H1 (cell line): ENCODE measurements at places on chromosomes 1 and 21. TPM values are rescaled to one million over a fixed set of nuclear protein-coding genes. Genes with fewer than 3 reads are reported as not detected.

TFF3 gene
- 1.7 TPM in 1 of 2 replicates, not detected in the other for total RNA-seq

DNA sequence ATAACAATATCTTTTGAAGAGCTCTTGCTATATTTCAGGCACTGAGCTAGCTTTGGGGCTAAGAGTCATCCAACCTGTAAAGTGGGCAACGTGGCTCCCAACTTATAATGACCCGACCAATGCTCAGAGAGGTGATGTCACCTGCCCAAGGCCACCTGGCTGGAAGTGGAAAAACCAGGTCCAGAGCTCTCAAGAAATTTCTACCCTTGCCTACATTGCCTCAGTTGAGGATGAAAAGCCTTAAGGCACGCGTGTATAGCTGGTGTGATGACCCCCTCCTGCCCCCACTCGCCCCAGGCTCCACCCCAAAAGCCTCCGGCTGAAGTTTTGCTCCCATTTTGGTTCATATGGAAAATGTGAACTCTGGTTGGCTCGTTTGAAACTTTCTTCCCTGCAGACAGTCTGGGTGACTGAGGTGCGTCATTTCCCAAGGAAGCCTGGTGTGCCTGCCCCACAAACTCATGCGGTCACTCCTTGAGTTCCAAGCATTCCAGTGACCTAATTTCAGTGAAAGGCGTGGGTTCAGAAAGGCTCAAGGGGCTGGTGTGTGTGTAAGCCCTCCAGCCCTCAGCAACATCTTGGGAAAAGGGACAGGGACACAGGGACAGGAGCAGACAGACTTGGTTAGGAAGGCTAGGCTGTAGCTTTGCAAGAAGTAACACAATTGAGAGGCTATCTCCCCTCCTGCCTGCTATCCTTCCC, 20.5 kb downstream of the HTR1D start:
- no peaks in the 10 kb centered on the region for H3K4me1 ChIP-seq
- DNase-seq, result no peak
- no peaks in the 10 kb centered on the region; the same call in 1 of the 2 replicates for H3K36me3 ChIP-seq
- no peaks in the 10 kb centered on the region for H3K27me3 ChIP-seq

DNA sequence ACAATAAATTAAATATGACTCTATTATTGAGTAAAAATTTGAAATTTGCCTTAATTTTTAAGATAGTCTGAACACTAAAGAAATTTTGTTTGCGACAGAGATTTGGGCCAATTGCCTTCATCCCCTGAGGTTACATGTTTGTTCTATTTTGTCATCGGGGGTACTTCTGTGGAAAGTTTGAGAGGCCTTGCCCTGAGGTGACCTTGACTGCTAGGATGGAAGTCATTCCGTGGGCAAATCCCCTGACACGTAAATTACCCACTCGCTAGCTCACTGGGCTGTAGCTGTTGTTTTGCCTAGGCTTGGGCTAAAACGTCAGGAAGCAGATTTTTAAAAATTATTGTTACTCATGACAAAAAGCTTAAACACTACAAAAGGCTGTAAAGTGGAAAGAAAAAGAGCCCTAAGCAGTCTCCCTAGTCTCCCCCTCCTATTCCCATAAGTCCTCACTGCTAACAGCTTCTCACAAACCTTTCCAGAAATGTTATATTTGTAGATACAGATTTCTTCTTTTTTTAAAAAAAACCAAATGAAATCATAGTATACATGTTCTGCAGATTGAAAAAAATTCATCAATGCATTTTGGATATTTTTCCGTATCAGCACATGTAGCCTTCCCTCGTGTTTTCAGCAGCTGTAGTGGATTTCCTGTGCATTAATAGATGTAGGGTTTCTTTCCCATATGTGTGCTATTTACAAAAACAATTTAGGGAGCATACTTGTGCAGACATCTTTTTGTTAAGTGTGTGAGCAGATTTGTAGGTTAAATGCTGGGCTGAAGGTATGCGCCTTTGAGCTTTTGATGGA, 142.7 kb downstream of the MRPS6 start:
- DNase-seq, result no peak
- H3K27me3 ChIP-seq, result no peaks in the 10 kb centered on the region
- no peak overlapping the region for H3K27ac ChIP-seq
- H3K4me3 ChIP-seq, result no peak overlapping the region
- H3K36me3 ChIP-seq, result no peaks in the 10 kb centered on the region

NEK2 gene
- 19.7 and 22.9 TPM in 2 replicates for total RNA-seq

GRCh38 chr1:113734357-113735055, 24.8 kb downstream of the PHTF1 start:
- H3K27me3 ChIP-seq, result no peaks in the 10 kb centered on the region
- no peak for DNase-seq
- H3K27ac ChIP-seq, result no peak overlapping the region
- H3K36me3 ChIP-seq, result peaks cover 8% of the 10 kb centered on the region

DNA sequence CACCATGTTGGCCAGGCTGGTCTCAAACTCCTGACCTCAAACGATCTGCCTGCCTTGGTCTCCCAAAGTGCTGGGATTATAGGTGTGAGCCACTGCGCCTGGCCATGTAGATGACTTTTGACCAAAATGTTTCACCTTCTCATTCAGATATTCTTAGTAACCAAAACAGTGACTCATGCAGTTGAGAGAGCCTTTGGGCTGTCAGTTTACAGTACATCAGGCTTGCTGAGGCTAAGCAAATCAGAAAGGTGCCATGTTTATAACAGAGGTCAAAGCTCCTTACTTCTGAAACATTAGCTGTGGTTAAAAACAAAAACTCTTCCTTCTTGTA, 21.0 kb downstream of the CNIH4 start:
- H3K4me1 ChIP-seq, result no peaks in the 10 kb centered on the region
- H3K4me3 ChIP-seq, result no peak overlapping the region
- no peak for DNase-seq
- H3K27ac ChIP-seq, result no peak overlapping the region
- H3K27me3 ChIP-seq, result no peaks in the 10 kb centered on the region

DNA sequence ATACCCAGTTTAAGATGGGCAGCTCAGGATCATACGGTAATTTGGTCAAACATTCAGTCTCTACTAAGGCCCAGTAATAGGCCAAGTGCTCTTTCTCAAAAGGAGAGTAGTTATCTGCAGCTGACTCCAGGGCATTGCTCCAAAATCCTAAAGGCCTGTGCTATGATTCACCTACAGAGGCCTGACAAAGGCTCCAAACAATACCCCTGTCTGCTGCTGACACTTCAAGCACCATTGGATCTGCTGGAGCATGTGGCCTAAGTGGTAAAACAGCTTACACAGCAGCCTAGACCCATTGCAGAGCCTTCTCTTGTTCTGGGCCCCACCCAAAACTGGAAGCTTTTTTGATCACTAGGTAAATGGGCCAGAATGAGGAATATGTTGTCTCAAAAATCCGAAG, 22.8 kb downstream of the SLAMF7 start:
- no peak for DNase-seq
- H3K36me3 ChIP-seq, result no peaks in the 10 kb centered on the region
- no peak overlapping the region for H3K4me3 ChIP-seq

- no peak for DNase-seq
- H3K36me3 ChIP-seq, result no peaks in the 10 kb centered on the region
- H3K4me1 ChIP-seq, result no peaks in the 10 kb centered on the region
- H3K4me3 ChIP-seq, result no peak overlapping the region
- no peaks in the 10 kb centered on the region for H3K27me3 ChIP-seq
- H3K27ac ChIP-seq, result no peak overlapping the region
Observed at GRCh38 chr21:14589855-14590563, 43.9 kb upstream of the SAMSN1 start.

- peaks cover 2% of the 10 kb centered on the region; the same call in 1 of the 2 replicates for H3K4me1 ChIP-seq
- H3K27ac ChIP-seq, result no peak overlapping the region
- peaks cover 16% of the 10 kb centered on the region; the same call in 1 of the 2 replicates for H3K36me3 ChIP-seq
- H3K27me3 ChIP-seq, result no peaks in the 10 kb centered on the region
- DNase-seq, result no peak
- no peak overlapping the region for H3K4me3 ChIP-seq
Observed at GRCh38 chr1:12015001-12015491, 4.3 kb upstream of the MIIP start.

MOV10 gene
- total RNA-seq, result 105 and 109 TPM in 2 replicates

OR2T11 gene
- total RNA-seq, result not detected in 2 replicates

GRCh38 chr21:8991968-8992621, 1529.3 kb upstream of the TPTE start:
- H3K27me3 ChIP-seq, result no peaks in the 10 kb centered on the region
- H3K36me3 ChIP-seq, result no peaks in the 10 kb centered on the region
- H3K4me1 ChIP-seq, result no peaks in the 10 kb centered on the region

GRCh38 chr1:30740251-30741238, 17.0 kb downstream of the LAPTM5 start:
- H3K27ac ChIP-seq, result no peak overlapping the region
- no peak for DNase-seq
- no peaks in the 10 kb centered on the region for H3K27me3 ChIP-seq
- no peaks in the 10 kb centered on the region; the same call in 1 of the 2 replicates for H3K4me1 ChIP-seq

GRCh38 chr1:66978201-66978600, 53.4 kb downstream of the MIER1 start:
- no peak for DNase-seq
- H3K36me3 ChIP-seq, result peaks cover 10% of the 10 kb centered on the region
- H3K27ac ChIP-seq, result no peak overlapping the region
- H3K27me3 ChIP-seq, result no peaks in the 10 kb centered on the region

CADM3 gene
- total RNA-seq, result 8.3 and 8.9 TPM in 2 replicates

- H3K4me1 ChIP-seq, result no peaks in the 10 kb centered on the region
- no peaks in the 10 kb centered on the region for H3K36me3 ChIP-seq
- H3K27ac ChIP-seq, result no peak overlapping the region
- no peaks in the 10 kb centered on the region for H3K27me3 ChIP-seq
- no peak for DNase-seq
Observed at GRCh38 chr1:221416723-221417122, 325.2 kb downstream of the DUSP10 start.

- peaks cover 53% of the 10 kb centered on the region for H3K4me1 ChIP-seq
- no peak overlapping the region for H3K27ac ChIP-seq
- no peak for DNase-seq
- peaks cover 4% of the 10 kb centered on the region; the same call in 1 of the 2 replicates for H3K27me3 ChIP-seq
Observed at GRCh38 chr1:33341190-33341589, 20.3 kb upstream of the A3GALT2 start.

DNA sequence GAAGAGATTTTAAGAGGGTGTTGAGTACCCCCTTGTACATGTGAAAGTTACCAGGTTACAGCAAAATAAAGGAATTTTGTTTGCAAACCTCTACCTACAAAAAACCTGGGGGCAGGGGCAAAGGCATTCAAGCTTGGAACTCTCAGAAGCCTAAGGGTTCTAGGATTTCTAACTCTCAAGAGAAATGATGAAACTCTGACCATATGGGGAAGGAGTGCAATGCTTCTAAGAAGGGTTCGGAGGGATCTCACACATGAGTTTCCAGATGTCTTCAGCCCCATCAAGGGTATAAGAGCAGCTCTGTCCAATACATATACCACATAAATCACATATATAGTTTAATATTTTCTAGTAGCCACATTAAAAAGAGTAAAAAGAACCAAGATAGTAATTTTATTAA, 7.3 kb upstream of the FCGR2A start:
- H3K27ac ChIP-seq, result no peak overlapping the region
- H3K36me3 ChIP-seq, result no peaks in the 10 kb centered on the region
- no peak overlapping the region for H3K4me3 ChIP-seq

DNA sequence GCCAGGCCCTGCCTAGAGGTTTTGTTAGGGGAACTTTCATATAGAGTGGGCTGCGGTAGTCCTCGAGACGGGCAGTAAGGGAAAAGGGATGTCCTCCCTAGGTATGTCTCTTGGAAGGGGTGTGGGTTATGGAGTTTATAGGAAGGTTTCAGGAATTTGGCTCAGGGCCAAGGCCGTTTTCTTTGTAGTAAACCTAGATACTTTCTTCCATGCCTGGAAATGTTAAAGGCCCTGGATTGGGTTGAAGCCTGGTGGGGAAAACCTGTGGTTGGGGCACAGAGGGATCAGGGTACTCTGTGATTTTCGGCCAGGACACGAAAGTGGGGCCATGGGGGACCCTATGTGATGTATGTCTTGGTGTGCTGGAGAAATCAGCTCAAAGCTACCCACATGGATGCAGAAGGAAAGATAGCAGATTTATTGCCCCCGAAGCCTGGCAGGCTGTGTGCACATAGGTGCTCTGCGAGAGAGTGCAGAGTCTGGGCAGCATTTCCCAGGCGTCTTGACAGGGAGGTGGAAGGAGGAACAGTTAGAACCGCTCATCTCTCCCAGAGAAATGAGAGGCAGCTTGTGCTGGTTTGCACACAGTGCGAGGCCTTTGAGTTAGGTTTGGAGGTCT, 1.7 kb downstream of the SNAP47 start:
- H3K27me3 ChIP-seq, result no peaks in the 10 kb centered on the region
- no peak for DNase-seq
- H3K4me1 ChIP-seq, result no peaks in the 10 kb centered on the region
- H3K36me3 ChIP-seq, result peaks cover 14% of the 10 kb centered on the region
- no peak overlapping the region for H3K4me3 ChIP-seq
- H3K27ac ChIP-seq, result no peak overlapping the region

- no peaks in the 10 kb centered on the region; the same call in 1 of the 2 replicates for H3K4me1 ChIP-seq
- no peaks in the 10 kb centered on the region for H3K36me3 ChIP-seq
- H3K27me3 ChIP-seq, result peaks cover 8% of the 10 kb centered on the region; the same call in 1 of the 2 replicates
- no peak overlapping the region for H3K27ac ChIP-seq
Observed at GRCh38 chr1:18703041-18703621, 72.5 kb downstream of the PAX7 start.

DNA sequence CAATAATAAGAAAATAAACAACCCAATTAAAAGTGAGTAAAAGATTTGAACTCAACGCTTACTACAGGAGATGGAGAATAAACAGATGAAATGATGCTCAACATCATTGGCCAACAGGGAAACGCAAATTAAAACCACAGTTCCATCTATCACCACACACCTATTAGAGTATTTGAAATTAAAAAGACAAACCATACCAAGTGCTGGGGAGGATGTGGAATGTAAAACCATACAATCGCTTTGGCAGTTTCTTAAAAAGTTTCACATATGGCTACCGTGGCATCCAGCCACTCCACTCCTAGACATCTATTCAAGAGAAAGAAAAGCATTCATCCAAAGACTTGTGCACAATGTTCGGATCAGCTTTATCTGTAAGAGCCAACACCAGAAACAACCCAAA, 1.3 kb upstream of the LRRC3 start:
- H3K27ac ChIP-seq, result no peak overlapping the region
- no peaks in the 10 kb centered on the region for H3K36me3 ChIP-seq
- no peak overlapping the region for H3K4me3 ChIP-seq
- H3K27me3 ChIP-seq, result peaks cover 2% of the 10 kb centered on the region; the same call in 1 of the 2 replicates
- no peak for DNase-seq

- H3K27ac ChIP-seq, result no peak overlapping the region
- DNase-seq, result no peak
- H3K36me3 ChIP-seq, result no peaks in the 10 kb centered on the region
- no peak overlapping the region for H3K4me3 ChIP-seq
- no peaks in the 10 kb centered on the region for H3K4me1 ChIP-seq
Observed at GRCh38 chr1:200146100-200146499, 118.6 kb downstream of the NR5A2 start.

- no peaks in the 10 kb centered on the region for H3K27me3 ChIP-seq
- no peak overlapping the region for H3K4me3 ChIP-seq
- no peak for DNase-seq
- H3K36me3 ChIP-seq, result no peaks in the 10 kb centered on the region
- no peak overlapping the region for H3K27ac ChIP-seq
Observed at GRCh38 chr21:21232320-21232719, 234.1 kb downstream of the NCAM2 start.

FMOD gene
- 0.27 and 0.32 TPM in 2 replicates for total RNA-seq
